ENCODE measurements at places on chromosomes 5 and 9. TPM values are rescaled to one million over a fixed set of nuclear protein-coding genes. Genes with fewer than 3 reads are reported as not detected.

- DNase-seq, result no peak
These were observed 2.3 kb downstream of the TPRN start for GRCh38 chr9:137198051-137198901.

DNA sequence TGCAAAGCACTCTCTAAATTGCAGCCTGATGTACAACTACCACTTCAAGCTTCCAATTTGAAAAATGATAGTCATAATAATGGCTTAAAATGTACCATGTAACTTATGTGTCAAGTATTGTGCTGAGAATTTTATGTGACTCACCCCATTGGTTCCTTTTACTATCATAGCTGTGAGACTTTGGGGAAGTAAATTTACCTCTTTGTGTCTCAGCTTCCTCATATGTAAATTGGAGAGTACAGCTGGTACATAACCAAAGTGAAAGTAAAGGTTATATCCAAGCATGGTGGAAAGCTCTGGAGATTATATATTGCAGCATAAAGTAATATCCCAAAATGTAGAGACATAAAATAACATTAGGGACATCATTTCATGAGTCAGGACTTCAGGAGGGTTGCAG lies 2200.4 kb upstream of the C9orf72 start:
- no peak for DNase-seq

DNA sequence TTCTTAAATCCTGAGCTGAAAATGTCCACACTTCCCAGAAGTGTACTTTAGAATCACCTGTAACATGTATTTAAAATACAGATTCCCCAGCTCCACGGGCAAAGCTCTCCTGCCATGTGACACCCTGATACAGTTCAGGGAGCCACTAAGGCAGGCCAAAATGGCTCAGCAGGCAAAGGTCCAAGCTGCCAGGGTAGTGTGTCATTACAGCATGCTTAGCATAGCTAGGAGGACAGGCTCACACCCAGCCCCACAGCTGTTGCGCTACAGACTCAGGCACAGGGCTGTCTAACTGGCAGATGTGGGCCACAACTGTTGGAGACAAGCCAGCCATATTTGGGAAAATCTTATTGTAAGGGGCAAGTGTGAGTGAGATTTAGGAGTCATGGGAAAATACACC lies 73.0 kb downstream of the C9orf85 start:
- DNase-seq, result peak; percentile 27

DNA sequence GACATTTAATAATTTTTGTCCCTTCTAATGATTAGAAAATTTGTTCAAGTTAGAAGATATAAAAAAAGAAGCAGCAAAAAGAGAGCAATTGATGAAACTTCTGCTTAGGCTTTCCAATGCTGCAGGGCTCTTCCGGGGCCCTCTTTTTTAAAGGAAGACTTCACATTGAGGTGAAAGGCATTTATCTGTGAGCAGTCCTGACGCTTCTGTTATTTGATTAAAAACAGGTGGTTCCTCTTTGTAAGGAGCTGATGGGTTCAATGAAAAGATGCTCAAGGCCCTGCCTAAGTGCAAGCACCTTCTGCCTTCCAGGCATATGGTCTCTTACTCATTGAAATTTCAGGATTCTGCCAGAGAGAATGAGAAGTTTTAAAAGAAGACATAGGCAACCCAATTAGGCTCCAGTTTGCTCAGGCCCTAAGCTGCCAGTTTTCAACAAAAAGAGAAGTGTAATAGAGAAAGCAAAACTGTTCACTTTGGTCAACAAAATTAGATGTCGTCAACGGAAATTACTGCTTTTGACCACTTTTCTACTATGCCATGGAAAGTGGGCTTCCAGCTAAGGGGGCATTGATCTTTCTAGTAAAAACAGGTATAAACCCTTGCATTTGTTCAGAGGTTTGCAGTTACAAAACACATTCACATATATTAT lies 100.2 kb downstream of the INSYN2B start:
- DNase-seq, result no peak

GRCh38 chr5:15002791-15003190 lies 131.2 kb upstream of the ANKH start:
- DNase-seq, result no peak

DNA sequence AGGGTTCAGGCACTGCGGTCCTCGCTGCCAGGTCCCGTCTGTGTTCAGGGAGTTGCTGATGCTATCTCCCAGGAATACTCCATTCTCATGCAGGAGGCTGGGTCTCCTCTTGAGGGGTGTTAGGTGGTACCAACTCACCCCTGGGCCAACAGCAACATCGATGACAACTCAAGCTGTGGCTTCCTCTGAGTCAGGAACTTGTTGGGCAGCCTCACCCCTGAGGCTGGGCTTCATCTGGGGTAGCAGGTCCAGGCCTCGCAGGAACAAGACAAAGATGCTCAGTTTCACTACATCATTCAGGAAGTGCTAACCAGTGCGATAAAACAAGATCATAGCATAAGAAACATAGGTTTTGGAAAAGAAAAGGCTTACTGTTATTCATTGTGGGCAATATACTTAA lies 125.9 kb downstream of the SYK start:
- DNase-seq, result no peak

DNA sequence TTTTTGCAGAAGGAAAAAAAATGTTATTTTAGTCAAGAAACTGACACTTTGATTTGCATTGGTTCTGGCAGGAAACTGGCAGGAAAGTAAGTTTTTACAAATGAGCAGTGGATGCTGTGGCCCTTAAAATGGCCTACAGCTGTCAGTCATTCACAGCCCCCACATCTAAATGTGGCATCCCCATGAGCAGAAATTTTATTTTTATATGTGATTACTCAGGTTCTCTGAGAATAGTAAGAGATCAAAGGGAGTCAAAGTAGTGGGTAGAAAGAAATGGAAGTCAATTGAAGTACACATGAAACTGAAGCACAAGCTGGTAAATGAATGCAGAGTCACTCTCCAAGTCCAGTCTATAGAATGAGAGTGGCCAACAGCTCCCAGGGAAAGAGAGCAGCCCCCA lies 80.3 kb downstream of the ENC1 start:
- no peak for DNase-seq

DNA sequence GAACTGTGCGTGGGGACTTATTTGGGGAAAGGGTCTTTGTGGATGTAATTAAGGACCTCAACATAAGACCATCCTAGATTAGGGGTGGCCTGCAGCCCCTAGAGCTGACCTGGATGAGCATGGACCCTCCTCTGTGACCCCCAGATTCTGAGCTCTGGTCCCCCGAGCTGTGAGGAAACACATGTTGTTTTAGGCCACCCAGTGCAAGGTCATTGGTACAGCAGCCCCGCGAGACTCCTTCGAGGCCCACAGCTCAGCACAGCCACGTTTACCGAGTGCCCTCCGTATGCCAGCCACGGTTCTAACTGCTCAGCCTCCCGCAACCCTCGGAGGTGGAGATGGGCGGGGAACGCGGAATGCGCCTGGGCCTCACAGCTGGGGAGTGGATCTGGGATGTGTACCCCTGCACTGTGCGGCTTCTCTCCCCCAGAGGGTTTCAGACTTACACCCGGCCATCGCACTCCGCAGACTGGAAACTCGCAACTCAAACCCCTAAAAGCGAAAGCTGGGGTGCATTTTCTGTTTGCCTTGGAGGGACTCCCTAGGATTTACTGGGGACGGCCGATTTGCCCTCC lies 4.5 kb upstream of the GPSM1 start:
- no peak for DNase-seq

The PTPA gene
- total RNA-seq, result 166 TPM

The ANGPTL2 gene
- total RNA-seq, result 55.5 TPM

The SPIN1 gene
- 88.2 TPM for total RNA-seq

The FST gene
- total RNA-seq, result 0.98 TPM

The TAS2R1 gene
- not detected for total RNA-seq

The NPM1 gene
- 600 TPM for total RNA-seq

The KIF20A gene
- 8.7 TPM for total RNA-seq

The TMEM174 gene
- not detected for total RNA-seq

The CNTNAP3B gene
- total RNA-seq, result 10.1 TPM

The PLPP7 gene
- 17.3 TPM for total RNA-seq

The SLC34A1 gene
- total RNA-seq, result not detected
